MG63 (cell line): ENCODE measurements at places on chromosomes 16 and 17. TPM values are rescaled to one million over a fixed set of nuclear protein-coding genes. Genes with fewer than 3 reads are reported as not detected.

Gene ITGA2B
- not detected in 2 replicates for total RNA-seq

Gene HID1
- not detected in 2 replicates for total RNA-seq

DNA sequence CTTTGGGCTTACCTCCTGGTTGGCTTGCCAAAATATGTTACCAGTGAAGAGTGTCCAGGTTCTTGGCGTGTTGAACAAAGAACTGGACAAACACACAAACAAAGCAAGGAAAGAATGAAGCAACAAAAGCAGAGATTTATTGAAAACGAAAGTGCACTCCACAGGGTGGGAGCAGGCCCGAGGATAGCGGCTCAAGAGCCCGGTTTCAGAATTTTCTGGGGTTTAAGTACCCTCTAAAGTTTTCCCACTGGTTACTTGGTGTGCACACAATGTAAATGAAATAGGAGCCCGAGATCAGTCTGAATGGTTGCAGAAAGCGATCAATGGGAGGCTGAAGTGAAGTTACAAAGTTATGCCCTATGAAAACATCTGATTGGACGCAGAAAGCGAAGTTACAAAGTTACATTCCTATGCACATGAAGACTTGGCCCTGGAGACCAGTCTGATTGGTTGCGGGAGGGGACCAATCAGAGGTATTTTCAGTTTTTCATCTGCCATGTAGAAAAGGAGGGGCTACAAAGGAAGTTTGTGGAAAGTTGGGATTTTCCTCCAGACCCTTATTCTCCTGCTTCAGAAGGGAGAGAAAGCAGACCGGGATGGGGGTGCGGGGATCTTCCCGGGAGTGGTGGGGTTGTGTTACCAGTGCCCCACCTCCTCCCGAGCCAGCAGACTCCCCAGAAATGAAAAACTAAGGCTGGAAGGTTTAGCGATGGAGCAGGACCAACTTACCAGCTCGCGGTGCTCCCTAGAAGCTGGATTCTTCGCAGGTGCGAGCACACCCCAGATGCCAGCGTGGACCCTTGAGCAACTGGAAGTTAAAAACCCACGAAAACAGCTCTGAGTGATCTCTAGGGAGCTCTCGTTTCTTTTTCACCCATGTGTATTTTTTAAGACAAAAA is at the start of gene SLFN12:
Gene SLFN12, minus strand, starts transcription at position 325 of the 899 bp plus-strand sequence. CDS start 9,472 bp downstream, outside the sequence.
- DNase-seq: peak; percentile 89

GRCh38 chr17:75979705-75980187 is 706 bp downstream of the TEN1 start:
- no peak for DNase-seq

GRCh38 chr16:30559690-30560089 is 1.5 kb upstream of the ZNF764 start:
- no peak for DNase-seq

- DNase-seq: no peak
Observed at GRCh38 chr16:81505011-81505661, 60.5 kb downstream of the CMIP start.

DNA sequence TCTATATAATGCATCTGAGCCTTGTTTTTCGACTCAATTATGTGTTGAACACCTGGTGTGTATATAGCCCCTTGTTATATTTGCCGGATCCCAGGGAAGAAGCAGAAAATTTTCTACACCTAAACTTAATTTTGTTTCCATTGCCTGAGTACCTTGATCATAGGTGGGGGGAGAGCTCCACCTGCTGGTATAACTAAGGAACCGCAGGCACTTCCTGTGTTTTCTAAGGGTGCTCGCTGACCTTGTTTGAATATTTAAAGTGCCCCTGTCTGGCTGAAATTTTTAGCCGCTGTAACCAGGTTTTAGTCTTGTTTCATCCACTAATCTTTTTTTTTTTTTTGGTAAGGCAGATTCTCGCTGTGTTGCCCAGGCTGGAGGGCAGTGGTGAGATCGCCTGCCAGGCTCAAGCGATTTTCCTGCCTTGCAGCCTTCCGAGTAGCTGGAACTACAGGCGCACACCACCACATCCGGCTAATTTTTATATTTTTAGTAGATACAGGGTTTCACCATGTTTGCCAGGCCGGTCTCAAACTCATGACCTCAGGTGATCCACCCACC is 6.5 kb upstream of the NUBP1 start:
- DNase-seq: peak; percentile 42

- DNase-seq: peak; percentile 39
Observed at GRCh38 chr17:55722742-55723487, at the start of gene TMEM100. TMEM100 (minus strand) TSS chr17:55722864; CDS start chr17:55721070, 1,794 bp downstream.

- DNase-seq: no peak
Observed at GRCh38 chr16:46743232-46743719, 4.9 kb downstream of the MYLK3 start.

GRCh38 chr17:18035704-18036103 is 3.3 kb downstream of the ATPAF2 start:
- DNase-seq: no peak

DNA sequence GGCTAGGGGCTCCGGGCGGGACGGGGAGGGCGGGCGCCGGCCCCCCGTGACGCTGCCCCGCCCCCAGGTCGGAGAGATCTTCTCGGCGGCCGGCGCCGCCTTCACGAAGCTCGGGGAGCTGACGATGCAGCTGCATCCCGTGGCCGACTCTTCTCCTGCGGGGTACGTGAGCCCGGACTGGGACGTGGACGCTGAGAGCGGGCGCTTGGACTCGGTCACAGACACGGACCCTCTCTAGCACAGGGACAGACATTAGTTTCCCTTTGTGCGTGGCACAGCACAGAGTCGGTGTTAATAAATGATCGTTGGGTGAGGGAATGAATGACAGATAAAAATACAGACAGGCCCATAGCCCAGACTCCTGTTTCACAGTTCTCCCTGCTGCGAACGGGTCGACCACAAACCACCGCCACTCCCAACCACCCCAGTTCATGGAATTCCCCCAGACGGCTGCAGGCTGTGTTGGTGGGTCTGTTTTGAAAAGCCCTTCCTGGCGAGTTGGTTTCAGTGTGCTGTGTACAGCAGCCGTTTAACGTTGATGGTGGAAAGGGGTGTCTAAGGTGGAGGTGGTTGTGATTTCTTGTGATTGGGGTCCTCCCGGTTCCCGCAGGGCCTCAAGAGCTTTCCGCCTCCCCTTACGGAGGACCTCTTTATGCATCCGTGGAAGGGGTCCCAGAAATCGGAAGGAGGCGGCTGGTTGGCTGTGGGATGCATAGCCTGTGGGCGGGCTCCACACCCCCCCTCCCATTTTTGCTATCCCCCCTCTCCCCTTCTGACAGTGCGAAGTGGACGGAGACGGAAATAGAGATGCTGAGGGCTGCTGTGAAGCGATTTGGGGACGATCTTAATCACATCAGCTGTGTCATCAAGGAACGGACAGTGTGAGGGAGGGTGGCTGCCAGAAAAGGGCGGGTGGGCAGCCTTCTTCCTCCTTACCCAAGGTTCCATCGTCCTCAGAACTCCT is 2.9 kb downstream of the RNASEK start:
- DNase-seq: peak; percentile 27
